Tibial nerve (tissue), 4 donors: ENCODE measurements at places on chromosomes 1 and 21. TPM values are rescaled to one million over a fixed set of nuclear protein-coding genes. Genes with fewer than 3 reads are reported as not detected.

DNA sequence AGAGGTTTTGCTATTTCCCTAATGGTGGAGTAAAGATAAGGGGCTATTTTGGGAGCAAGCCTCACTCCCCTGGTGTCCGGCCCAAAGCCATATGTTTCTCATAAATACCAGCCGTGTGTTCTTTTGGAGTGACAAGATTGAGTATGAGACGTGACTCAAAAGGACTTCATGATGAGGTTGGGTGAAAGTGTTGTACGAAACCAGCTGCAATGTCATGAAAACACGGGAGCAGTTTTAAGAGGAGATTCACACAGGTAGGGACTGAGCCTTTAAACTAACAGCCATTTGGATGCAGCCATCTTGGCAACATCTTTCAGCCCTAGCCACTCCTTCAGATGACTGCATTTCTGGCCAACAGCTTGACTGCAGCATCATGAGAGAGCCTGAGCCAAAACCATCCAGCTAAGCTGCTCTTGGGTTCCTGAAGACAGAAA lies 532.3 kb upstream of the USP24 start:
- H3K27me3 ChIP-seq = no peaks in the 10 kb centered on the region
- H3K4me3 ChIP-seq = no peak overlapping the region
- H3K36me3 ChIP-seq = no peaks in the 10 kb centered on the region
- DNase-seq = no peak

ZNF124 gene
- 11.1 TPM for total RNA-seq

STK40 gene
- total RNA-seq = 25.7 TPM

SOX13 gene
- 108 TPM for total RNA-seq

DNA sequence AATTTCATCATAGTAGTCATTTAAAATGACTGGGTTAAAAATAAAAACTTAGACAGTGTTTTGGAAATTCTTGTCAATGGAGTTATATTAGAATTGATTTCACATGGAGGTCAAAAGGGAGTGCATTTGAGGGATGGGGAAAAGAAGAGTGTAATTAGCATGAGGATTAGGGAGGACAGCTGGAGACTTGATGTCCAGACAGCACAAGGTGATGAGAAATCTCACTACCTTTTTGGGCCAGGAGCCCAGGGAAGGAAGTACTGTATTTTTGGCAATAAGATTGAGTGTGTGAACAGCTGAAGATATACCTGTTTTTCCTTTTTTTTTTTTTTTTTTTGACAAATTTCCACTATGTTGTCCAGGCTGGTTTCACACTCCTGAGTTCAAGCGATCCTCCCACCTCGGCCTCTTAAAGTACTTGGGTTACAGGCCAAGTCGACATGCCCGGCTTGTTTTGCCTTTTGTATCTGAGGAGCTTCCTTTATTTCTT lies 163.6 kb downstream of the PAPPA2 start:
- no peak overlapping the region for H3K4me3 ChIP-seq
- H3K27ac ChIP-seq = no peak overlapping the region
- H3K36me3 ChIP-seq = no peaks in the 10 kb centered on the region
- DNase-seq = no peak

DNA sequence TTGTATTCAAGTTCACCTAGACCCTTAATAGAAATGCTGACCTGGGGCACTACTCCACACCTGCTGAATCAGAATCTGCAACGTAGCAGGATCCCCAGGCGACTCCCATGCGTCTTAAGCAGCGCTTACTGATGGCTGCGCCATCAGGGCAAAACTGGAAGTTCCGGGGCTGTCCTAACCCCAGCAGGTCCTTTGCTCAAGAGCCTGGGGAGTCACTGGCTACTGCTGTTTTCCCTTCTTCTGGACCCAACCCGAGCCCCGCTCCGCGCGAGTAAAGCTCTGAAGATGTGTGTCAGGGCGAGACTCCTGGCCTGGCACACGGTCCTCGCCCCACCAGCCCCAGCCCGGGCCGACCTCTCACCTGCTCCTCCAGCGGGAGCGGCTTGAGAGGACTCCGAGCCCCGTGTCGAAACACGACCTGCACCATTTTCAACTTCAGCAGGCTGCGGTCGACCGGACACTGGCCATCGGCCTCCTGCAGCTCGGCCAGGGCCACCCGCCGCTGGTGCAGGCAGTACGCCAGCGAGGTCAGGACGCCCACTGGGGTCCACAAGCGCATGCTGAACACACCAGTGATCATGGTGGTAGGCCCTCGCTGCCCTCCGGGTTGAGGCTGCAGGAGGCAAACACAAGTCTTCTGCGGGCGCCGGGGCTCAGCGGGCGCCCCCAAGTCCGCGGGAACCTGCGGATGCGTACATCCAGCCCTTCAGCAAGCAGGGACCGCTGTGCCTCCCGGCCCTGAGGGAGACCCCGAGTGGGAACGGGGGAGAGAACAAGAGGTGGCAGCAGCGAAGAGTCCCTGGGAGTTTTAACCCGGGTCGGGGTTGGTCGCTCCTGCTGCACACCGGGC lies 630 bp downstream of the ACP6 start:
- no peaks in the 10 kb centered on the region for H3K27me3 ChIP-seq
- peak; percentile 6 for DNase-seq
- peak overlapping the region; percentile 92 for H3K4me3 ChIP-seq
- peak overlapping the region; percentile 9 for H3K27ac ChIP-seq
- H3K36me3 ChIP-seq = no peaks in the 10 kb centered on the region
- H3K4me1 ChIP-seq = peaks cover 5% of the 10 kb centered on the region

DNA sequence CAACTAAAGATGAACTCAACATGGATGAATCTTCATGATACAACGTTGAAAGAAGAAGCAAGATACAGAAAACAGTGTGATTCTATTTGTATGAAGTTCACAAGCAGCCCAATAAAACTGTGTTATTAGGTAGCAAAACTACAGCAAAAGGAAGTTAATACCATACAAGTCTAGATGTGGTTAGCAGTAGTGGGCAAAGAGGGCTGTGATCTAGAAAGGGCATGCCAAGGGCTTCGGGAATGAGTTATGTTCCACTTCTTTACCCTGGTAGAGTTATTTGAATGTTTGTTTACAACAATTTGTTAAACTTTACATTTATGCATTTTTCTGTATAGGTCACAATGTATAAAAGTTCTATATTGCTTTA lies 9.2 kb downstream of the TNFRSF9 start:
- H3K4me1 ChIP-seq = no peaks in the 10 kb centered on the region
- H3K4me3 ChIP-seq = no peak overlapping the region
- DNase-seq = no peak
- H3K36me3 ChIP-seq = no peaks in the 10 kb centered on the region
- H3K27ac ChIP-seq = no peak overlapping the region

RNF186 gene
- total RNA-seq = not detected
